ENCODE measurements at places on chromosomes 2 and 18.

- DNase-seq = no peak
Measured at GRCh38 chr18:58088691-58089065, 44.7 kb downstream of the NEDD4L start.

- DNase-seq = no peak
Measured at GRCh38 chr2:238108423-238109183, 8.5 kb downstream of the ESPNL start.

GRCh38 chr18:21168880-21169279 lies 57.3 kb upstream of the ROCK1 start:
- no peak for DNase-seq

DNA sequence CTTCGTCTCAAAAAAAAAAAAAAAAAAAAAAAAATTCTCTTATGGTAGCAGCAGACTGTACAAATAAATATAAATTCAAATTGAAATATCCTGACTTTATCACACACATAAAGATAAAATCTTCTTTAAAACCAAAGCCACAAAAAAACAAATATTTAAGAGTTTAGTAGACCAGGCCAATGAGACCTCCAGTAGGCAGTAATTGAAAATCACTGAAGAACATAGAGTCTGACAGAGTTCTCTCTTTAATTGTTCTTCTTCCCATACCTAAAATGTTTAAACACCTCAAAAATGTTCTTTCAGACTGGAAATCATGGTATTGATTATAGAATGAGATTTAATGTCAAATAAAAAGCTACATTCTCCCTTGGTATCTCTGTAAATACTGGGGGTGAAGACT lies 20.8 kb downstream of the PRPF40A start:
- DNase-seq = no peak

DNA sequence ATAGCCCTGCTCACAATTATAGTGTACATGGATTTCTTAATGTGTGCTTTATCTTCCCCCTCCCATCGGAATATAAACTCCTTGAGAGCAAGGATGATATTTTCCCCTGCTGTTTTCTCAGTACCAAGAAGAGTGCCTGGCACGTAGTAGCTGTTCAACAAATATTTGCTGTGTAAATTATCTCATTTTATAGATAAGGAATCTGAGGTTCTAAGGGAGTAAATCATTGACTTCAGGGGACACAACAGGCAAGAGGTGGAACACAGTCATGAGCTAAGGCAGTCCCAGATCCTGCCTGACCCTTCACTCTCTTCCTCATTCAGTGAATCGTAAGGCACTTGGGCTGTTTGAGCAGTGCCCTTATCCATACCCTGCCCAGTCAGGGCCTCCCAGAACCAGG lies 187.3 kb upstream of the TNP1 start:
- DNase-seq = no peak

DNA sequence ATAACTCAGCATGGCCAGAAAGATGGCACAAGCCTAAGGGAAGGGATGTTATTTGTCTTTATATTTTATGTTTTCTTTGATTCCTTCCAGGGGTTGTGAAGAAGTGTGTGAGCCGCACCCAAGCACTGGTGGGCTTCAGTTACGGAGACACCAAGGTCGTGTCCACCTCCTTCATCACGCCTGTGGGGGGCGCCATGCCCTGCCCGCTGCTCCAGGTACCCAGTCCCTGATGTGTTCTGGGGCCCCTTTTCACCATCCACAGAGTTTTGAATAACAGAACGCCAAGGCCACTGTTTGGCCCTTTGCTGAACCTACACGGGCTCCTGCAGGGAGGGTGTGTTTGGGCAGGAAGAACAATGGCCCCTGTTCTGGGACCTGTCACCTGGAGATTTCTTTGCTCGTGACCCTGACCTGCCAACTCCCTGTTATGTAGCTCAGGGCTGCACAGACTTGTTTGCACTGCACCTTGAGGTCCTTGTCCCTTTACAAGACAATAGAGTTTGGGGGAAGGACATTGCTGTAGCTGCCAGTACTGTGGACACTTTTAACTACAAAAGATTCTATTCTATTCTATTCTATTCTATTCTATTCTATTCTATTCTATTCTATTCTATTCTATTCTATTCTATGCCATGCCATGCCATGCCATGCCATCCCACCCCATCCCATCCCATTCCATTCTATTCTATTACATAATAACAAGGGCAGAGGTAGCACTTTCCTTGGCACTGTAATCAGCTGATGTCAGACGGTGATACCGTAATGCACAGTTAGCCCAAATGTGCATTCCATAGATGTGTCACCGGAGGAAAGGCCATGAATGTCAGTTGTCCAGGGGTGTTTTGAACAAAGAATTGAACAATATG lies 48.2 kb upstream of the CNGA3 start:
- no peak for DNase-seq

GRCh38 chr2:174785481-174785880 lies 21.2 kb upstream of the CHRNA1 start:
- no peak for DNase-seq
